ENCODE measurements at places on chromosomes 1 and 21. TPM values are rescaled to one million over a fixed set of nuclear protein-coding genes. Genes with fewer than 3 reads are reported as not detected.

RWDD3 gene
- 11.7 TPM for total RNA-seq

C4BPA gene
- total RNA-seq: not detected

ATAD3B gene
- 12.8 TPM for total RNA-seq

ITGB2 gene
- total RNA-seq: 3.4 TPM

COP1 gene
- total RNA-seq: 57.0 TPM

CEP170 gene
- total RNA-seq: 103 TPM

SPRR3 gene
- total RNA-seq: not detected

PDE4DIP gene
- total RNA-seq: 288 TPM

HAPLN2 gene
- total RNA-seq: not detected

VANGL1 gene
- 14.3 TPM for total RNA-seq

NBPF6 gene
- not detected for total RNA-seq
